NCI-H2081 treated with DMSO at 0.1 percent for 48 hours (cell line): ENCODE measurements at places on chromosomes 16 and 17.

DNA sequence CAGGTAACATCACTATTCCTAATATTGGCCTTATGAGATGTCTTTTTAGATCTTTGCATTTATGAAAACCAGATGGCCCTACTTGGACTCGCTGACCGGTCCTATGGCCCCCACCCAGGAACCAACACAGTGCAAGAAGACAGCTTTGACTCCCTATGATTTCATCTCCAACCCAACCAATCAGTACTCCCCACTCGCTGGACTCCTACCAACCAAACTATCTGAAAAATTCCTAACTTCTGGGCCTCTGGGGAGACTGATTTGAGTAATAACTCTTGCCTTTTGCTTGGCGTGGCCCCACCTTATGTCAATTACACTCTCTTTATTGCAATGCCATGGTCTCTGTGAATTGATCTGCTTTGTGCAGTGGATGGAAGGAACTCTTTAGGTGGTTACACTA lies 828.9 kb downstream of the CDH11 start:
- no peak for DNase-seq

GRCh38 chr17:31715446-31715845 lies 143.6 kb downstream of the COPRS start:
- no peak for DNase-seq

DNA sequence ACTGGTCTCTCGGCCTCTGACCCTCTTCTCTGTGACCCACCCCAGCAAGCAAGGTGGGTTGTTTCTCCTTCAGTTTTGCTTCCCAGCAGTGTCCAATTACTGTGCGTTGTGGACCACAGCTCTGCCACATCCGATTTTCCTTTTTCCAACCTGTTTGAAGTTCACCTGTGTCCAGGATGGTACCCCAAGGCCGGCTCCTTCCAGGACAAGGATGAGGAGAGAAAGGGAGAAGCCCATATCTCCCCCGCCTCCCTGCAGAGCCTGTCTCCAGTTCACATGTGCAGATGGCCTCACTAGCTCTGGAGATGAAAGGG lies 13.5 kb downstream of the NMRAL1 start:
- no peak for DNase-seq

DNA sequence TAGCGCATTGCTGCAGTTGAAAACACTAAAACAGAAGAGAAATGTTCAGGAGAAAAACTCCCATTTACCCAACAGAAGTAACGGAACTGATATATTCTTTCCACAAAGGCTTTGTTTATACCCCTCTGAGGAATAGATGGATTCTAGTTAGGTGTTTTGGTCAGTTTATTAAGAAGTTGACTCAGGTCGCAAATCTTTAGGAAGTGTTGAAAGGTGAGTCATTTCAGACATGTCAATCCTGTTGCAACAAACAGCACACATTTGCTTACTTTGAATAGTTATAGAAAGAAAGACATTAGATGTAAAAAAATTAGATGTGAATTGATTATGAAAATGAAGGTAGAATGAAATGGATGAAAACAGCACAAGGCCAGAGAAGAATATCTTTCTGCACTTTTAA lies 941.0 kb downstream of the KCNJ2 start:
- DNase-seq, result no peak

- DNase-seq, result no peak
Observed at GRCh38 chr17:51954232-51954765, 204.2 kb downstream of the CA10 start.

GRCh38 chr17:22193113-22193512 lies 500.8 kb downstream of the KCNJ18 start:
- no peak for DNase-seq

GRCh38 chr16:73202161-73202729 lies 154.3 kb upstream of the ZFHX3 start:
- no peak for DNase-seq

DNA sequence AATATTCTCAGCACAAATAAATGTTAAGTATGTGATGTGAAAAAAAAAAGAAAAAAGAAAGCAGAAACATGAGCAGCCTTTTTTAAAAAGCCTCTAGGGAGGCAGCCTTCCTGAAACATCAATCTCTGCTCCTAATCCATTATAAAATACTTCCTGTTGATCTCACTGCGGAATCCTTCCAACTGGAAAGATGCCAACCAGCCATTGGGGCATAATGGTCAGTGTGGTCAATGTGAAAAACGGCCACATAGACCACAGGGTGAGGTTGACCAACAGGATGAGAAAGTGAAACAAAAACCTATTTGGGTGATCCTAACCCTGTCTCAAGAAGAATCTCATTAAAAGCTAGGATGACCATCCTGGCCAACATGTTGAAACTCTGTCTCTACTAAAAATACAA lies 26.1 kb upstream of the ABCA8 start:
- DNase-seq, result no peak

- no peak for DNase-seq
Observed at GRCh38 chr16:72203401-72203800, 31.4 kb upstream of the PMFBP1 start.

- DNase-seq, result no peak
Observed at GRCh38 chr17:56600256-56600655, 6.8 kb downstream of the NOG start.
